ENCODE measurements at places on chromosomes 16 and 17.

DNA sequence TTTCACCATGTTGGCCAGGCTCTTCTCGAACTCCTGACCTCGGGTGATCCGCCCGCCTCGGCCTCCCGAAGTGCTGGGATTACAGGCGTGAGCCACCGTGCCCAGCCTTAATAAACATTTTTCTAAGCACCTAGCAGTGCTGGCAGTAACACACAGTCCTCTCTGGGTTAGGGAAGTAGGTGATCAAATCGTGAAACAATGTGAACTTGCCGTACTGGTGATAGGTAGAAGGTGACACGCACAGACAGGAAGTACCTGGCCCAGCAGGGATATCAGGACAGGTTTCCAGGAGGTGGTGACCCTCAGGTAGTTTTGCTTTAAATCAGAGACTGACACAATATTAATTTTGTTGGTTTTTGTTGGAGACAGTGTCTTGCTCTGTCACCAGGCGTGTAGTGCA is 4.5 kb downstream of the PLD2 start:
- DNase-seq = no peak

DNA sequence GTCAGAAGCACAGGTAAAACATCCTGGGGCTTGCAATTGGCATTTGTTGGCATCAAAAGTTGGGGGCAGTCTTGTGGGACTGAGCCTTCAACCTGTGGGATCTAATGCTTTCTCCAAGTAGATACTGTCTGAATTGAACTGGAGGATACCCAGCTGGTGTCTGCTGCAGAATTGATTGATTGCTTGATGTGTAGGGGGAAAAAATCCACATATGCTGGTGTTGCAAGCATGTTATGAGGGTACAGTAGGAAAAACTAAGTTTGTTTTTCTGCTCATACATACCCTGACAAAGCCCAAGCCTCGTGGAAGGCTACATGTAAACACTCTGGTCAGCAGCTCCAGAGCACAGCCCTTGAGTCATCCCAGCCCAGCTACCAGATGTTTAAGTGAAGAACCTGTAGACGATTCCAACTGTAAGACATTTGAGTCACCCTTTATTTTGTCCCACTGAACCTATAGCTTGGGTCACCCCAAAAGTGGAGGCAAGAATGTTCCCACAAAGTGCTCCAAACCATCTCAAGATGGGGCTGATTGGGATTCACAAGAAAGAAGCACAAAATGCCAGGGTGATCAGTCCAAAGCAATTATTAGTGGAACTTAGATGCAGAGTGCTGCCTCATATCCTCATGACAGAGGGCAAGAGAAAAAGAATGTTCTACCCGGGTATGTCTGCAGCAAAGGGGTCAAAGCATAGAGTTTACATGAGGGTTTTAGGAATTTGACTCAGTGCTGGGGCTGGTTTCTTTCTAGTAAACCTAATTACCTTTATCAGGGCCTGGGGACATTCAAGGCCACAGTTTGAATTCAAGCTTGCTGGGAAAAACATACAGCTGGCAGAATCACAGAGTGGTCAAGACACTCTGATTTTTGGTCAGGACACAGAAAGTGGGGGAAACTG is 9.6 kb upstream of the APPBP2 start:
- no peak for DNase-seq

- DNase-seq = no peak
Measured at GRCh38 chr16:88759245-88759975, 25.6 kb downstream of the PIEZO1 start.

DNA sequence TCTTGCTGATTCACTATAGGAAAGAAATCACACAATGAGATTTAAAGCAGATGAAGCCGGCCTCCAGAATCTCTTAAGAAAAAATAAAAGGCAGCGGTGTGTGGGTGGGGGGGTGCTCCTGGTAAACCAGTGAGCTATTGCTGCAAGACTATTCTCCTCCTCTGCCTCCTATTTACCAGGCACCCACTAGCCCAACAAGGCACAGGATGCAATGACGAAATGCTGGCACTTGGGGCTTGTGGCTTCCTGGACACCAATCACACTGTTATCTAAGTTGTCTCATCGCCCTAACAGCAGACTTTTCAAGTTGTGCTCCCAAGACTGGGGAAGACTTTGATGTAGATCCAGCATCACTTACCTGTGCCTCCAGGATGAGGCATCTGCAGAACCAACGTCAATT is 50.2 kb upstream of the NDRG4 start:
- DNase-seq = peak; percentile 47

All from Jurkat, Clone E6-1 (cell line).